ENCODE measurements at places on chromosomes 7 and 10. TPM values are rescaled to one million over a fixed set of nuclear protein-coding genes. Genes with fewer than 3 reads are reported as not detected.

TBRG4 gene
- 89.3 TPM for total RNA-seq

RAPGEF5 gene
- 3.6 TPM for total RNA-seq

IDI1 gene
- 118 TPM for total RNA-seq

CPN1 gene
- total RNA-seq = not detected

FXYD4 gene
- not detected for total RNA-seq

CHCHD3 gene
- total RNA-seq = 96.2 TPM

ABCC2 gene
- 13.2 TPM for total RNA-seq

Measured in RPMI7951 (cell line).